ENCODE measurements at places on chromosomes 6 and 20. TPM values are rescaled to one million over a fixed set of nuclear protein-coding genes. Genes with fewer than 3 reads are reported as not detected.

RCAN2 gene
- total RNA-seq: 0.13 TPM

ZC2HC1B gene
- total RNA-seq: not detected

DCBLD1 gene
- total RNA-seq: 27.5 TPM

PNPLA1 gene
- not detected for total RNA-seq

ADGRF1 gene
- not detected for total RNA-seq
